ENCODE measurements at places on chromosomes 3 and 15. TPM values are rescaled to one million over a fixed set of nuclear protein-coding genes. Genes with fewer than 3 reads are reported as not detected.

The MORC1 gene
- polyA plus RNA-seq, result not detected

The GCNT3 gene
- 0.37 TPM for polyA plus RNA-seq

The SLC12A1 gene
- polyA plus RNA-seq, result not detected

The SNTN gene
- not detected for polyA plus RNA-seq

The TF gene
- polyA plus RNA-seq, result 2.6 TPM

The COX5A gene
- polyA plus RNA-seq, result 1,114 TPM

The FAN1 gene
- 14.4 TPM for polyA plus RNA-seq

The C2CD4B gene
- 1.8 TPM for polyA plus RNA-seq

DNA sequence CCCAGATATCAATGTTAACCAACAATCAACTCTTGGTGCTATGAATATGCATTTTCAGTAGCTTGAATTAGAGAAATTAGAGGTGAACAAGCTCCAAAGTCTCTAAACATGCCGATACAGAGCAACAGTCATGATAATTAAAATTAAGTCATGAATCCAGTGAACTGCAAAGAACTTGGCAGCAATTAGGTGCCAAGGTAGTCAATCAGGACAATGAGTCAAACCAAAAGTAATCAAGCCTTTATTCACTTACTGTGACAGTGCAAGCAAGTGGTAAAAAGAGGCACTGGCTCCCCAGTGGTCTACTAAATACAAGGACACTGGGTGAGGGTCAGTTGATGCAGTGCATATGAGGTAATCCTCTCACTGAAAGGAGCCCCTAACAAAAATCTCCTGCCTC, 1.8 kb downstream of the ZNF770 start:
- no peak for DNase-seq

DNA sequence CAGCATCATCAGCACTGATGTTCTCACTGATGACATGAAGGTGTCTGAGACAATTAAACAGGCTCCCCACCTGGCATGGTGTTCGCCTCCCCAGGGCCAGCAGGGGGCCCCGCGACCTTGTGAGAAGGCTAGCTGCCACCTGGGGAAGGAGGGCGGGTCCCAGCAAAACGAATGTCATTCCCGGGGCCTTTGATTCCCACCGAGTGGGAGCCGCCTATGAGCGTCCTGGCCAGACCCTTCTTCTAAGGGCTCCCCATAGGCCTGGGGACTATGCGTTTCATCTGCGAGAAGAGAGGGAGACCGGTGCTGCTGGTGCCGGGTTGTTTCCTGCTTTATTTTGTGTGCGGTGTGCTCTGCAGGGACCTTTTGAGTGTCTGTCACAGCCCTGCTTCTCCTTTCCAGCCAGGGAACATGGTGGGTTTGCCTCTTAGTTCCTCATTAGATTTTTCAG, 20.5 kb upstream of the MINDY4B start:
- peak; percentile 34 for DNase-seq

DNA sequence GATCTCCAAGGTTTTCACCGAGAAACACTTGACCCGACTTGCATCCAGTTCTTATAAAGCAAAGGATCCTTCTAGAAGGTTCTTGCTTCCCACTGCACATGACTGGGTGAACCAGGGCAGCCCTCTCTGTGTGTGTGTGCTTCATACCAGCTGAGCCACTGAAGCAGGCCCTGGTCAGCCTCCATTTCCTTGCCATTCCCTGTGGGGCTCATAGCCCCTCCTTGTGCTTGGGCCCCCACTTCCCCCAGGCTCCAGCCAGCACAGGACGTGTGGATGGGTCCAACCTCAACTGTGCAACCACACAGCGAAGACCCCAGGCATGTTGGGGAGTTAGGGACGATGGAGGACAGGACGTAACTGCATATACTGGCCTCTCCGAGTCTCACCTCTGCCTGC, 15.5 kb downstream of the KLF15 start:
- DNase-seq, result no peak

DNA sequence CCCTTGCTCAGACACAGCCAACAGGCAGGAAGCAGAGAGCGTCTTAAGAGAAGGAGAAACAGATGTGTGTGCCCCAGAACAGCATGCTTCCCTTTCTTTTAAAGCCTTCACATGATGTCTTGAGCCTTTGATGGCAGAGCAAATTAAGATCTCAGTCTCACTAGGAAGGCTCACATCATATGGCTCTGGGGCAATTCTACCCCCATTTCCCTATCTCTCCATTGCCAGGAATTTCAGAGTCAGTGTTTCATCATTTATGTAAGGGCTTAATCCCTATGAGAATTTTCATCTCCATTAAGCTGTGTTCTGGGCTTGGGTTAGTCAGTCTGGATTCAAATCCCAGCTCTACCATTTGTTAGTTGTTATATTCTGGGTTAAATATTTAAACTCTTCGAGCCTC, 41.4 kb upstream of the GLCE start:
- no peak for DNase-seq

- DNase-seq, result no peak
These were observed 106.6 kb downstream of the SEMA5B start for GRCh38 chr3:122920986-122921385.

DNA sequence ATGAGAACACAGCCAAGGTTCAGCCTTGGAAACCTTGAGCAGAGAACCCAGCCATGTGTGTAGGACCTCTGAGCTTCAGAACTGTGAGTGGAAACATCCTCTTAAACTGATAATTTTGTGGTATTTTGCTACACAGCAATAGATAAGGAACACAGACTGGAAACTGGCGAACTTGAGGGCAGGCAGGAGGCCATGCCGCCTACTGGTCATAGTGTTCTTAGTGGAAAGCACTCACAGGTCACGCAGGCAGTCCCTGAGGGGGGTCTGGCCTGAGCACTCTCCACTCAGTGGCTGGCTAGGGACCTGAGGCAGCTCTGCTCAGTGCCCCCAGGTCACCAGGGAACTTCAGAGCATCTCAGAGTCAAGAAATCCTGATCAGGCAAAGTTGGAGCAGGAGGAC, 9.7 kb upstream of the XIRP1 start:
- DNase-seq, result no peak

GRCh38 chr15:98823616-98824015, 175.3 kb downstream of the IGF1R start:
- DNase-seq, result no peak

GRCh38 chr15:68191555-68191954, 13.6 kb downstream of the CALML4 start:
- no peak for DNase-seq

GRCh38 chr15:90382320-90382719, 5.7 kb upstream of the IQGAP1 start:
- DNase-seq, result no peak

- DNase-seq, result no peak
These were observed 24.8 kb downstream of the CCR1 start for GRCh38 chr3:46183330-46183729.

GRCh38 chr3:72376956-72377710, 471.1 kb downstream of the SHQ1 start:
- no peak for DNase-seq

GRCh38 chr15:90690585-90690984, 26.6 kb upstream of the BLM start:
- DNase-seq, result no peak

GRCh38 chr3:14047027-14047426, 77.6 kb downstream of the CHCHD4 start:
- no peak for DNase-seq

GRCh38 chr15:81858586-81858985, 187.2 kb downstream of the MEX3B start:
- no peak for DNase-seq

- DNase-seq, result no peak
These were observed 23.8 kb upstream of the SH3BP5 start for GRCh38 chr3:15356176-15356575.
